Fibroblast of skin of abdomen (primary cell): ENCODE measurements at places on chromosomes 2 and 18.
A peak's percentile ranks its signal among the peaks of the same experiment; 100 is the strongest.

- DNase-seq, result no peak
Measured at GRCh38 chr2:159211447-159212396, 74.8 kb downstream of the WDSUB1 start.

- no peak for DNase-seq
Measured at GRCh38 chr2:42829671-42830440, 37.5 kb upstream of the HAAO start.

GRCh38 chr2:241869087-241869961 lies at the start of gene RTP5:
TSS of gene RTP5 (plus strand) at chr2:241869729. CDS start at chr2:241869757, 28 bp downstream.
- no peak for DNase-seq

- peak; percentile 80 for DNase-seq
Measured at GRCh38 chr2:227655454-227655853, 11.2 kb upstream of the SCYGR5 start.

- DNase-seq, result no peak
Measured at GRCh38 chr18:22253676-22254075, 84.3 kb downstream of the GATA6 start.

DNA sequence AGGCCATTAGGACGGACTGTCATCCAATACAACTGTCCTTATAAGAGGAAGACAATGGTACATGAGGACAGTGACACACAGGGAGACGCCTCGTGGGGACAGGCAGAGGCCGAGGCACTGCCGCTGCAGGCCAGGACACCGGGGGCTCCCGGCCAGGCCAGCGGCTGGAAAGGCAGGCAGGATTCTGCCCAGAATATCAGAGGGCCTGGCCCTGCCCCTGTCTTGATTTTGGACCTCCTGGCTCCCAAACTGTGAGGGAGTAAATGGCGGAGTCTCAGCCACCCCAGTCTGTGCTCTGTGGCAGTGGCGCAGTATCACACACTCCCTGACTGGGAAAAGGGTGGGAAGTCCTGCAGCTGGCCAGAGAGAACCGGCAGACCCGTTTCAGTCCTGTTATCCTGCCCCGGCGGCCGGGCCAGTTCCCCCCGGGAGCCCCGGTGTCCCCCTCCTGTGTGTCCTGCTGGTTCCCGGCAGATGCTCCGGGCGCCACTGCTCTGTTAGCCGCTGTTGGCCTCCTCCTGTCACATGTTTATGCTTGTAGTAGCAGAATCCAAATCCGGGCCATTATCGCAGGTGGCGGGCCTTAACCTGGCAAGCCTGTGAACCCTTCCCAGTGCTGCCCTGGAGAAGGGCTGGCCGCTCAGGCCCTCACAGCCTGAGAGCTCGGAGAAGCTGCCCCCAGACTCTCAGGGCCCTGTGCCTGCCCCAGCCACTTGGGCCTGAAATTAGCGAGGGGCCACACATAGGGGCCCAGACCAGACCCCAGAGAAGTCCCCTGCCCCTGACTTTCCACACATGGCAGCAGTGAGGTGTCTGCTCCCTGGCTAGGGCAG lies 31.4 kb upstream of the TAF1B start:
- no peak for DNase-seq

- DNase-seq, result no peak
Measured at GRCh38 chr2:125085904-125086303, 1060.8 kb downstream of the CNTNAP5 start.

GRCh38 chr2:205119136-205119535 lies 563.2 kb upstream of the NRP2 start:
- DNase-seq, result no peak

DNA sequence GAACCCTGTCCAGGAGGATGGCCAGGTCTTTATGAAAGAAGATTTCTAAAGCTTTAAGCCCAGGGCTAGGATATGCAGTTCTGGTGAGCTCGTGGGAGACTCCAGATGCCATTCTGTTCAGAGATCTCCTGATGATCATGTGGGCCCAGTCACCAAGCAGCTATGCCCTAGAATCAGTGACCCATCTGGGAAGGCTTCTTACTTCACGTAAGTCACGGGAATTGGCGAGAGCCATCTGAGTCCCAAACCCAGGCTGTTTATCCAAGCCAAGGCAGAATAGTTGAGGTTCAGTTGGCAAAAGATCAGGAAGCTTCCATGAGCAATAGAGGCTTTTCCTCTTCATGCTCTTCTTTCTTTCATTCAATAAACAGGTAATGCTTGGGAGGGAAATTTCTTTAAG lies 23.9 kb downstream of the ANTXR1 start:
- peak; percentile 35 for DNase-seq
